ENCODE measurements at places on chromosomes 7 and 10.

GRCh38 chr7:116805100-116805544, 57.3 kb upstream of the CAPZA2 start:
- peaks cover 4% of the 10 kb centered on the region for H3K27me3 ChIP-seq
- H3K36me3 ChIP-seq, result no peaks in the 10 kb centered on the region
- no peak for DNase-seq
- H3K4me1 ChIP-seq, result no peaks in the 10 kb centered on the region
- no peak overlapping the region for H3K27ac ChIP-seq
- no peak overlapping the region for H3K4me3 ChIP-seq

GRCh38 chr7:7176406-7177043, 5.8 kb upstream of the C1GALT1 start:
- H3K4me3 ChIP-seq, result peak overlapping the region; percentile 48
- no peaks in the 10 kb centered on the region for H3K27me3 ChIP-seq
- peaks cover 5% of the 10 kb centered on the region for H3K36me3 ChIP-seq
- peaks cover 22% of the 10 kb centered on the region for H3K4me1 ChIP-seq
- no peak for DNase-seq

GRCh38 chr10:31101123-31101522, 69.5 kb upstream of the ZNF438 start:
- no peak overlapping the region for H3K27ac ChIP-seq
- peak; percentile 14 for DNase-seq
- H3K4me1 ChIP-seq, result peaks cover 13% of the 10 kb centered on the region
- no peak overlapping the region for H3K4me3 ChIP-seq
- no peaks in the 10 kb centered on the region for H3K27me3 ChIP-seq
- no peaks in the 10 kb centered on the region for H3K36me3 ChIP-seq

DNA sequence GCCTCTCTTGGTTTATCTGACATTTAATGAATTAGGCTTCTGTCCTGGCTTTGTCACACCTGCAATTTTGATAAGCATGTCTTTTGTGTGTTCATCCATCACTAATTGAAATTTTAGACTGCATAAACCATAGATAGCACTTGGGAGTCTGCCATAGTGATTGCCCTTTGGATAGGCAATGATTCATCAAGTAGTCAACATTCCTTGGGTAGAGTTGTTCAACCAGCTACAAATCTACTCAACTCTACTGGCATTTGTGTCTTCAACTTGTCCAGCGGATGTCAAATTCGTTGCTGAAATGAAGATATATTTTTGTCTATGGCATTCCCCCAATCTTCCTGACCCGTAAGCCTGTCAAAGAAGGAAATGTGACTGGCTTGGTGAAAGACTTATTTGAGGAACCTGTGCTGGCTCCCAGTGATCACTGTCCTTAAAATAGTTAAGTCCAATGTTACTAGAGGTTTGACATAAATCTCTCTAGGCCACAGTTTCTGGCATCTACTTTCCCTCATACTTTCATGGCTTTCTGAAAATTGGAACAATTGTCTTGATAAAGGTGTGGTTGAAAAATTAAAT, 33.7 kb upstream of the CREB5 start:
- H3K4me1 ChIP-seq, result no peaks in the 10 kb centered on the region
- H3K4me3 ChIP-seq, result no peak overlapping the region
- no peaks in the 10 kb centered on the region for H3K36me3 ChIP-seq
- DNase-seq, result no peak
- no peak overlapping the region for H3K27ac ChIP-seq

GRCh38 chr7:157032128-157032527, 21.7 kb upstream of the MNX1 start:
- H3K27me3 ChIP-seq, result peaks cover 61% of the 10 kb centered on the region
- H3K27ac ChIP-seq, result no peak overlapping the region
- H3K4me1 ChIP-seq, result no peaks in the 10 kb centered on the region

DNA sequence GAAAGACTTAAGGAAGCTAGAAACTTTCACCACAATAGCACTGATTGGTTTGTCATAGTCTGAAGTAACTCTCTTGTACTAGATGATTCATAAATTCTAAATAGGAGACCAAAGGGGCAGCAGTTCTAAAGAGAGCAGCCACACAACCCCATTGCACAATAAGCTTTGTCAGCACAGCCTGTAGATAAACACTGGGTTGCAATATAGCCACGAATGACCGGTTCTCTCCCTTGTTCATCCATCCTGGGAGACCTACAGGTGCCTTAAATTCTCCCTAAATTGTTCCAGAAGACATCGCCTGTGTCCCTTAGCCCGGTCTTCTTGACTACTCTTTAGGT, 167.0 kb downstream of the SNX13 start:
- H3K36me3 ChIP-seq, result peaks cover 10% of the 10 kb centered on the region
- H3K27ac ChIP-seq, result no peak overlapping the region
- DNase-seq, result no peak
- no peak overlapping the region for H3K4me3 ChIP-seq

DNA sequence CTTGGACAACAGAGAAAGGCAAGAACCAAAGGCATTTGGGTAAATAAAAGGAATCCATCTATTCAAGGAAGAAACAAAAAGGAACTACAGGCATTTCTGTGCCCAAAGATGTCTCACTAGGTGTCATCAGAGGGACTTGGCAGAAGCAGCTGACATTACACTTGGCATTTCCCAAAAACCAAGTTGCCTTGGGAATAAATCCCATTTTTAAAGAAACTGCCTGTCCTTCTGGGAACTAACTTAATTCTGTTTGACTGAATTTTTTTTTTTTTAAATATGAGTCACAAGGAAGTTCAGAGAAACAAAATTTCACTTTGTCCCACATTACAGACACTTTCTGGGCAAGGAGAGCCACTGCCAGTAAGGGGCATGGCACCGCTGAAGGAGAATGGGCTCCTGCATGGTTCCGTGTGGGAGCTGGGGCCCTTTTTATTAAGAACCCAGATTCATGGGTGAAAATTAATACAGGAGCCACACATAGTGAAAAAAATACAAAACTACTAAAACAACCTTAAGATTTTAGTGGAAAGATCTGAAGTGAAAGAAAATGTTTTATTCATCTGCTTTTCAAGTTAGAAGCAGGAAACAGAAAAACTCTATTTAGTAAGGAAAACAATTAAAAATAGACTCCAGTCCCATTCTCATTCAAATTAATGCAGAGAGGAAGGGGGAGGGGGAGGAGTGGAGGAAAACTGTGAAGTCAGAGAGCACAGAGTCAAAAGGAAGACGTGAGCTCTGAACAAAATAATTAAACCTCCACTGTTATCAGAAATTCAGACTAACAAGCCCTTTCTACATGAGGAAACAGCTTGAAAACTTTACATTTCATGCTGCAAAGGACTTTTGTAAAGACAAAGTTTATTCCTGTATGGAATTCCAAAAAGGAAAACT, 118.4 kb upstream of the PDLIM1 start:
- H3K27me3 ChIP-seq, result peaks cover 9% of the 10 kb centered on the region
- H3K36me3 ChIP-seq, result no peaks in the 10 kb centered on the region
- no peak overlapping the region for H3K4me3 ChIP-seq
- H3K4me1 ChIP-seq, result no peaks in the 10 kb centered on the region

- H3K4me1 ChIP-seq, result no peaks in the 10 kb centered on the region
- no peak overlapping the region for H3K27ac ChIP-seq
- H3K4me3 ChIP-seq, result no peak overlapping the region
- H3K36me3 ChIP-seq, result no peaks in the 10 kb centered on the region
These were observed 509.0 kb downstream of the GATA3 start for GRCh38 chr10:8563478-8563877.

DNA sequence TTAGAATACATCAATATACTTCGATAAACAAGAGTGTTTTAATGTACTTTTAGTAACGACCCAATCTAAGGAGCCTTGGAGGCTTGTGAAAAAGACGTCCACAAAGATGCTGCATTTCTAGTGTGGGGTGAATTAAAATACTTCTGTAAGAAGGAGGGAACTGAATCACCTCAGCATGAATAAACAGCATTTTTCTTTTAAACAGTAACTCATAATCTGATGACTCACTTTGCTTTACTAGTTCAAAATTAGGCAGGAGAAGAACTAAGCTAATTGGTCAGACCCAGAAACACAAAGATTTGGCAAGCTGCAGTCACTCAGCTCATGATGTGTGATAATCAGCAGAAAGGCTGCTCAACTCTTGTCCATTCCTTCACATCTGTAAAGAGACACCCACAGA, 24.2 kb downstream of the NCOA4 start:
- peaks cover 1% of the 10 kb centered on the region for H3K4me1 ChIP-seq
- peaks cover 26% of the 10 kb centered on the region for H3K36me3 ChIP-seq
- H3K27ac ChIP-seq, result no peak overlapping the region
- no peaks in the 10 kb centered on the region for H3K27me3 ChIP-seq

DNA sequence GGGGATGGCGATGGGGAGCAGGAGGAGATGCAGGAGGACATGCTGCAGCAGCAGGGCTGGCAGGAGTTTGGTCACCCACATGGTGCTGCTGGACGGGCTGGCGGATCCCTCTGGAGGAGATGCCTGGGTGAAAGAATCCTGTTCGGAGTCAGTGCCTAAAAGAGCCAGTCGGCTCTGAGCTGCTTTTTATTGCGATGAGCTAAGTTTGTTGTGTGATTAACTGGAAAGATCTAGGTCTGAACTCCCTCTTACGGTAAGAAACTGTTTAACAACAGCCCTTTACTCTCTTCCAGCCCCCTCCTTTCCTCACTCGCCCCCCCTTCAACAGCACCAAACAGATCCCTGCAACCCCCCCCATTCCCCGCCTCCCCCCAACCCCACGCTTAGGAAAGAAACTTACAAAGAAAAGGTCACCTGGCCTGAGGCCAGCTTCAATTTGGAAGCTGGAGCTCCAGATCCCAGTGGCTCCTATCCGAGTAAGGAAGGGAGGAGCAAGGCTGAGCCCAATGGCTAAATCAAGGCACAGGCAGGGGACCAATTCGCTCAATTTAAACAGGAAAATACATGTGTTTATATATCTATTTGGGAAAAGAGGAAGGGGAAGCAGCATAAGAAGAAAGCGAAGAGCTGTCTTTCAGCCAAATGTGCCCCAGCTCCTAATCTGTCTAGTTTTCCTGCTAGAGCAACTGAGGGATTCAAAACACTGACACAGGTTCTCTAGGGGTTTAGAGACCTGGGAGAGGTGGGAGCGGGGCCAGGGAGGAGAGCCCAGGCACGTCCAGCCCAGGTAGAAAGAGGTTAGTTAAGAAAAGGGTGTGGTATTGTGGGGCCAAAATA, at the start of gene HGF:
Gene HGF, minus strand, starts transcription at position 157 of the 837 bp plus-strand sequence. Its CDS starts 76 bp downstream, at position 81.
- no peak for DNase-seq
- no peaks in the 10 kb centered on the region for H3K36me3 ChIP-seq
- H3K4me1 ChIP-seq, result no peaks in the 10 kb centered on the region
- no peak within 1 kb of the TSS for H3K4me3 ChIP-seq

- no peaks in the 10 kb centered on the region for H3K36me3 ChIP-seq
- no peak overlapping the region for H3K4me3 ChIP-seq
- H3K4me1 ChIP-seq, result peaks cover 2% of the 10 kb centered on the region
- H3K27me3 ChIP-seq, result no peaks in the 10 kb centered on the region
- no peak for DNase-seq
These were observed 38.7 kb downstream of the LRRC20 start for GRCh38 chr10:70343712-70344111.

DNA sequence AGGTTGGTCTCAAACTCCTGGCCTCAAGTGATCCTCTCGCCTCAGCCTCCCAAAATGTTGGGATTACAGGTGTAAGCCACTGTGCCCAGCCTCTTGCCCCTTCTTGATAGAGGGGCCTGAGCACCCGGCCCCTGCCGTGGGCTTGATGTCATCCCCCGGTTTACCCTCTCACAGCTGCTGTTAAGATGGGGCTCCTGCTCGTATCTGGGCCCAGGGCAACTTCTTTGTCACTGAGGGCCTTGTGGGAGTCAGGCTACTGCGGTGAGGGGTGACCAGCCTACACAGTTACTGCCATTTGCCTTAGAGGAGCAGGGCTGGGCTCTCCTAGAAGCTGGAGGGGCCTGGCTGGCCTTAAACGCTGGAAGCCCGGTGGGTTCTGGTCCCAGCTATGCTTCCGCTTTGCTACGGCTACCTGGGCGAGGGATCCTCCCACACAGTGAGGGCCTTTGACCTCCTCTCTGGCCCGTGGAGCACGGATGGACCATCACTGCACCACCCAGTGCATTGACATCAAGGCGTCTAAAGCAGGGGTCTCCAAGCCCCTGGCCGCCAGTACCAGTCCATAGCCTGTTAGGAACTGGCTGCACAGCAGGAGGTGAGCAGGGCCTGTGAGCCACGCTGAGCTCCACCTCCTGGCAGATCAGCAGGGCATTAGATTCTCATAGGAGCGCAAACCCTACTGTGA, 1.1 kb upstream of the TMEM130 start:
- H3K4me1 ChIP-seq, result peaks cover 10% of the 10 kb centered on the region
- no peak for DNase-seq

GRCh38 chr7:24879291-24879690, 100.7 kb downstream of the OSBPL3 start:
- H3K36me3 ChIP-seq, result no peaks in the 10 kb centered on the region
- no peak for DNase-seq
- H3K4me3 ChIP-seq, result no peak overlapping the region
- H3K27me3 ChIP-seq, result no peaks in the 10 kb centered on the region
- H3K4me1 ChIP-seq, result peaks cover 4% of the 10 kb centered on the region
- H3K27ac ChIP-seq, result no peak overlapping the region

DNA sequence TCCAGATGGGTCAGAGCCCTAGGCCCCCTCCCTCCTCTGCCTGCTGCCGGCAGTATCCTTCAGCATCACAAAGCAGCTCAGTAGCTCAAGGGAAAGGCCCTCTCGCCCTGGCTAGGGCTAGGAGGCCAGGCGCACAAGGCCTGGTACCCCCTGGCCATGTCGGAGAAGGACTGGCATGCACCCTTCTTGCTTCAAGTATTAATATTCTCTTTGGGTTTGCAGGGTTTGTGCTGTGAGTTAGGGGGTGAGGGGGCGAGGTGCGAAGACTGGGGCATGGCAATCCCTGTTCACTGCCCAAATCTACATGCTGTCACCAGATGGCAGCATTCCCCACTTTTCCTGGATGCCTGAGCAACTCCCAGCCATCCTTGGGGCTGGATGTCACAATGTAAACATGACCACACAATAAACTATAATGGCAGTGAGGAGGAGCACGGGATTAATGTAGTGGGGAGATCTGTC, 105.2 kb downstream of the NEURL1 start:
- no peak for DNase-seq
- H3K27me3 ChIP-seq, result no peaks in the 10 kb centered on the region
- H3K36me3 ChIP-seq, result no peaks in the 10 kb centered on the region
- H3K4me1 ChIP-seq, result no peaks in the 10 kb centered on the region

DNA sequence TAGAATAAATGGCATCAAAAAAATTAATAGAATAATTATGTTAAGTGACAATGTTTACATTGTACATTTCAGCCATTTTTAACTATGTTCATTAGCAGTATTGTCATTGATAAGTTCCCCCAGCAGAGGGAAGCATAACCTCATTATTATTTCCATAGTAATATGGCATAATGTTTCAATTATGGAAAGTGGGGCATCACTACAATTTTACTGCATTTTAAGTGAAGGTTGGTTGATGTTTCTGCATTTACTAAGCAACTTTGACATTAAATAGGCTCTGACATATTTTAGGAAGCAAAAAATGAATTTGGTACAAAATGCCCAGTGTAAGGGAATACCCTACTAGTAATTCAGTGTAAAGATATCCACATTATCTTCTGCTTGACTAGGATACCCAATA, 218.3 kb downstream of the SEMA3A start:
- H3K4me3 ChIP-seq, result no peak overlapping the region
- peak; percentile 3 for DNase-seq
- H3K4me1 ChIP-seq, result peaks cover 6% of the 10 kb centered on the region
- H3K27ac ChIP-seq, result no peak overlapping the region
- H3K27me3 ChIP-seq, result no peaks in the 10 kb centered on the region
